ENCODE measurements at places on chromosomes 6 and 20.

DNA sequence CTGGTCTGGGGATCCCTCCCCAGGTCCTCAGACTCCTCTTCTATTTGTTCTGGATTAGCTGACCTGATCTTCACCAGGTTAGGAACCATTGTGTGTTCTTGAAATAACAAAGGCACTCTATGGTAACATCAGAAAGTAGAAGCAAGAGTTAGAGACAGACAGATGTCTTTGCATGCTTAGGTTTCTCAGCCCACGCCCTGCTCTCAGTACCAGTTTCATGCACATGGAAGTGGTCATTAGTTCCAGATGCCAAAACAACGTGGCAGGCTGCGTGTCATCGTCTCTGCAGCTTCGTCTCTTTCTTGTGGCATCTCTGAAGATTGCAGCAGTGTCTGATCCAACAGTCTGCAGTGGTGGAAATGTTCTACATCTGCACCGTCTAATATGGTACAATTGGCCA lies 89.4 kb downstream of the PACRG start:
- no peak for DNase-seq

DNA sequence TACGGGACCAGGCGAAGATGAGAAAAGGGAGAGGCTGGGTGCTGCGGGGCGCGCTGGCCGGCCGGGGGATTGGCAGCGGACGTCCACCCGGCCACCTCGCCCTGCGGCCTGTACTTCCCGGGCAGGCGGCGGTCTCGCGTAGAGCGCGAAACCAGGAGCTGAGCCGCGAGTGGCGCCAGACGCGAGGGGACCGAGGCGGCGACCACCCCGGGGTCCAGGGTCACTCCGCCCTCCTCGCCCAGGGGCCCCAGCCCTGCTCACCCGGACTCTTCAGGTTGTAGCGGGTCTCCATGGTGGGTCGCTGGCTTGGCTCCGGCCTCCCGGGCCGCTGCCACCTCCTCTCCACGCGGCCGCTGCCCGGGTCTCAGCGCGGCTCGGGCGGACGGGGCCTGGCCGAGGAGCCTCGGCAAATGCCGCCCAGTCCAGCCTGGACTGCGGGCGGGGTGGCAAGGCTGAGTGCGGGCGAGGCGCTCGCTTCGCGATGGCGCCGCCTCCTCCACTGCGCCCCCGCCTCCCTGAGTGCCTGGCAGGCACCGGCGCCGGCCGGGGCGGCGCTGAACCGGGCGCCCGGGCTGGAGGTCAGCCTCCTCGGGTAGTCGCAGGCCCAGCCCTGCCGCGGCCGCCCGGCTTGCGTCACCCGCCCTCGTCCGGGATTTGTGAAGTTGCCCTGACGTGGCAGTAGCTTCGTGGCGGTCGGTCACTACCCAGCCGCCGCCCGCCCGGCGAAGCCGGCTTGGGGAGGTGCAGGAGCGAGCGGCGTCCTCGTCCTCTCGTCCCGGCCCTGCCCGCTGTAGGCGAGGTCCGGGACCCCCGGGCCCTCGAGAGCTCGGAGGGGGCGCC lies at the start of gene UBE2J1:
Gene UBE2J1 (minus strand): TSS at position 445 of the 840 bp plus-strand sequence. CDS start 153 bp downstream, at position 292.
- DNase-seq = peak; percentile 69

GRCh38 chr6:41505122-41506049 lies 40.8 kb upstream of the FOXP4 start:
- peak; percentile 52 for DNase-seq

DNA sequence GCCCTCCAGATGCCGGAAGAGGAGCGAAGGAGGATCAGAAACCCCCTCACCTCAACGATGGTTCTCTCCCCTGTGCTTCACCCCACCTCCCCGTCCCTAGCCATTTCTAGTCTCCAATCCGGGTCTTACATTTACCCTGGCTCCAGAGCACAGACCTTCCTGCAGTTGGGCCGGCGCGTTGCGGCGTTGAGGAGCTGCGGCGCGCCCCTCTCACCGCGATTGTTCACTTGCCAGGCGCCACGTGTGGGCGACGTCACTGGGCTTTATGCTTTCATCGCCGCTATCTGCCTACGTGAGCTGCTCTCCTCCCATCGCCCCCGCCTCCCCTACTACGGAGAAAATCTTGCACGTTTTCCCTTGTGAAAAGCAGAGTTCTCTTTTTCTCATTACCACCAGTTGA lies at the start of gene CRISP2:
Gene CRISP2 (minus strand): TSS at position 198 of the 400 bp plus-strand sequence. CDS start 4,347 bp downstream, outside the sequence.
- no peak for DNase-seq

DNA sequence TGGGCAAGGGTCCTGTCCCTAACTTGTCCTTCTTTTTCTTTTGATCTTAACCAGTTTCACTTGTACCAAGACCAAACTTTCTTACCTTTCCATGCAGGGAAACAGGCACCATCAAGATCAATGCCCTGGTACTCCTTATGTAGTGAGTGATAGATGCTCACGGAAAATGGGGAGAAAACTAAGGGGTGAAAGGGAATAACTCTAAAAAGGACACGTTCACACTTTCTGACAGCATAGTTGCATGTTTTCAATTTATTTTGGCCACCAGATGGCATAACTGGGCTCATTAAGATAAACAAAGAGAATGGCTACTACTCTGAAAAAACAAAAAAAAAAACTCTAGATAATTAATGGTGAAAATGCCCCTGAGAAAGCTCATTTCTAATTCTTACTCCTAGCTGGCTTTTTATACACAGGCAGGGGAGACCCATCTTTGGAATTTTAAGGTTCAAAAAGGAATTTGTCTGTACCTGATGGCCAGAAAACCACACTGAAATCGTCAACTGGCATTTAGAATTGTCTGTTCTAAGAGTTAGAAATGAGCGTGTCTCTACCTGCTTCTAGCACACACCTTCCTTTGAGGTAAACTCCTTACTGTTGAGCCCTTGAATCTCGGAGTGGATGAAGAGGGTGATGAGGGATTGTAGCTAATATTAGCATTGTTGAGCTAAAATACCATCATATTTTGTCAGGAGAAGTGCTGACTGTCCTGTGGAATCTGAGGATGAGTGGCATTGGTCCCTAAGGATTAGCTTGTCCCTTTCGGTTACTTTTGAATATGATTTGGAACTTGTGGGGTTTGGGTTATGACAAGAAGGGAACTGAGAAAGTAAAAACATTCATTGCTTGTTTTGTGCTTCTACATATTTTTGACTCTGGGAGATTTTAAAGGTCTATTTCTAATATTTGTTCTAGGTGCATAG lies 62.2 kb upstream of the DDR1 start:
- DNase-seq = peak; percentile 27

DNA sequence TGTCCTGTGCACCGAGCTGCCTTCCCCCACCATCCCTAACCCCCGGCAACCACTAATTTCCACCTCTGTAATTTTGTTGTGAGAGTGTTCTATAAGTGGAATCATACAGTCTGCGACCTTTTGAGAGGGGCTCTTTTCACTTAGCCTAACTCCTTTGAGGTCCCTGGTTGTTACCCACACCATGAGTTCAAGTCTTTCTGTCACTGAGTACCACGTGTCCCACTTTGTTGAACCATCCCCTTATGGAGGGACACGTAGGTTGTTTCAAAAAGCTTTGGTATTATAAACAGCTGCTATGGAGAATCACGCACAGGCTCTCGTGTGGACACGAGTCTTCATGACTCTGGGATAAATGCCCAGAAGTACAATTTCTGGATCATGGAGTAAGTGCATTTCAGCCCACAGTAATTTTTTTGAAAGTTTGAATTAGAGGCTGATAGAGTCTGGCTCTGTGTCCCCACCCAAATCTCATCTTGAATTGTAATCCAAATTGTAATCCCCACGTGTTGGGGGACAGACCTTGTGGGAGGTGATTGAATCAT lies 9.5 kb downstream of the FAM209B start:
- no peak for DNase-seq

- DNase-seq = no peak
Measured at GRCh38 chr6:36116943-36117342, 13.4 kb upstream of the MAPK13 start.

Measured in NCI-H82 (cell line).